ENCODE measurements at places on chromosomes 11 and 22. TPM values are rescaled to one million over a fixed set of nuclear protein-coding genes. Genes with fewer than 3 reads are reported as not detected.

The SCGB1A1 gene
- total RNA-seq = not detected

The P2RY2 gene
- total RNA-seq = 4.8 TPM

The OR8U1 gene
- not detected for total RNA-seq

The DDIAS gene
- total RNA-seq = 15.0 TPM

The TSSK2 gene
- not detected for total RNA-seq
